ENCODE measurements at places on chromosomes 6 and 20. TPM values are rescaled to one million over a fixed set of nuclear protein-coding genes. Genes with fewer than 3 reads are reported as not detected.

GRCh38 chr6:4666886-4667513 is 109.2 kb upstream of the CDYL start:
- DNase-seq = no peak

The LST1 gene
- total RNA-seq = 1.7 TPM

DNA sequence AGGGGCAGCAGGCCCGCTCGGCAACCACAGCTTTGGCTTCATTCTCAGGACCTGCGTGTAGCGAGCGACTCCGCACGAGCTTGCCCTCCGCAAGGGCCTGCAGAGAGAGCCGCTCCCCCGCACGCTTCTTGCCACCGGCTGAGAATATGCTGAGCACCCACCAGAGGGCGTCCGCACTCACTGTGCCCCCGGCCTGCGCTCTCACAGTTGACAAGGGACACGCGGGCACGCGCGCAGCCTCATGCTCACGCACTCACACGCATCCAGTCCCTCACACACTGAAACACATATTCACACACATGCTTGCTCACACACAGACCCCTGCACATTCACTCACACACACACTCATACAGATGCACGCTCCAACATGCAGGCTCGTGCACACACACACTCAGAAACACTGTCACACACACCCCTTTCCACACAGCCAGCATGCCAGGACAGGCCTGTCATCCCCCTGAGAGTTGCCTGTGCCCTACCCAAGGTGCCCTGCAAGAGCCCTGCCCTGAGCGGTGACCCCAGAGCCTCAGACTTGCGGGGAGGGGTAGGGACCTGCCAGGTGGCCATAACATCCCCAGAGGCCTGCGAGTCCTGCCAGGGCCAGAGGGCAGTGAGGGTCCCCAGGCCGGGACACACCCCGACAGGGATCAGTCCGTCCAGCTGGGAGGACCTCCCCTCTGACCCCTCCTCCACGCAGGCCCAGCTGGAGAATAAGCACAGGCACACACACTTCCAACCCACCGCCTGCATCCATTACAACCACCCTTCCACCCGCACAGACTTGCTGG is 174.1 kb downstream of the BMP7 start:
- peak; percentile 57 for DNase-seq

GRCh38 chr6:136990754-136991153 is 54.0 kb downstream of the IL20RA start:
- no peak for DNase-seq

GRCh38 chr6:112332274-112332673 is 14.9 kb upstream of the RFPL4B start:
- DNase-seq = no peak

GRCh38 chr20:50975701-50976330 is 17.2 kb downstream of the MOCS3 start:
- DNase-seq = no peak

The TBXT gene
- not detected for total RNA-seq

- no peak for DNase-seq
Observed at GRCh38 chr6:93218096-93218495, 201.3 kb downstream of the EPHA7 start.

DNA sequence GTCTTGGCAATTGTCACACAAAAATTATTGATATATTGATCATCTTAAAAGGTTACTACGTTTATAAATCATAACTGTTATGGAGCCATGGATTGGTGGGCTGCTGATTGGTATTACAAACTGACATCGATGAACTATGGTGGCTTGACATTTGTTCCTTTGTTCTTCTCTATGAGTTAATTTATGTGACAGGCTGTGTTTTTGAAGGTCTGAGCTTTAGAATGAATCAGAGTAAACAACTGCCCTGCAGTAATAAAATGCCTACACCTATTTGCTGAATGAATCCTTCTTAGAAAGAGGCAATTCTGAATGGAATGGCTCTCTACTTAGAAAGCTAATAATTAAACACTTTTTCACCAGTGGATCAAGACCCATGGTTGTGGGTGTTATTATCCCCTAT is 506.3 kb upstream of the SPTLC3 start:
- no peak for DNase-seq

- peak; percentile 15 for DNase-seq
Observed at GRCh38 chr6:52931351-52931750, 21.9 kb upstream of the GSTA3 start.

GRCh38 chr6:27770724-27771123 is 141.5 kb downstream of the OR2B2 start:
- no peak for DNase-seq

The MAFB gene
- 2.0 TPM for total RNA-seq

DNA sequence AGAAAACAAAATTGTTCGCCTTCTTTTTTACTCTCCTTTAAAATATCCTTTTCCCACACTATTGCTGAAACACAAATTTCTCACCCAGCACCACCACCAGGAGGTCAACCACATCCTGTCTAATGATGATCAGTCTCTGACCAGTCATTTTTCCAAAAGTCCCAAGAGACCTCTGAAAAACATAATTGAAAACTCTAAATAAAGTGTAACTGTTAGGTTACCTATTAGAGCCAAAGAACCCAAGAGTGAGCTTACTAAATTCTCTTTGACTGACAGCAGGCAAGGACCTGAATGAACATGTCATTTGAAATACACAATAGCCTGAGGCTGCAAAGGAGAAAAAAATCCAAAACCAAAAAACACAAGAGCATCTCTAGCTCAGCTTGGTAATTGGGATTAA is 735.4 kb downstream of the CBLN4 start:
- no peak for DNase-seq

- no peak for DNase-seq
Observed at GRCh38 chr20:62624325-62624690, 18.0 kb upstream of the SLCO4A1 start.

- no peak for DNase-seq
Observed at GRCh38 chr20:53336892-53337291, 256.7 kb downstream of the ZNF217 start.

The CST2 gene
- not detected for total RNA-seq

GRCh38 chr6:32110632-32111031 is 1.5 kb upstream of the TNXB start:
- no peak for DNase-seq

The HRH3 gene
- total RNA-seq = not detected

DNA sequence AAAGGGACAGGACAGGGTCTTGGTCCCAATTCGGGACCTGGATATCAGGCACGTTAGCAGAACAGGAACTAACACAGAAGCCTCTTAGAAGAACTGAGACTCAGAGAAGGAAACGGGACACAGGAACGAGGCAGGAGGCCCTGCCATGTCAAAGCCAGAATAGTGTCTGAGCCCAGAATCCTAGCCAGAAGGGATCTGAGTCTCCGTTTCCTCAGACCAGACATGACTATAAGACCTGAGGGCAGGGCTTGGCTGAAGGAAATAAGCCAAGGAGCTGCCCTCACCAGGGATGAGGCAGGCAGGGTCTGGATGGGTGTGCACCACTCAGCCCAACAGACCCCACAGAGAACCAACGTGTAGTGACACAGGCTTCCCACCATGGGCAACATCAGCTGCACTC is 40.3 kb downstream of the TRERF1 start:
- DNase-seq = no peak

GRCh38 chr6:66940003-66940402 is 1233.0 kb upstream of the EYS start:
- no peak for DNase-seq

The SLC22A16 gene
- total RNA-seq = not detected

DNA sequence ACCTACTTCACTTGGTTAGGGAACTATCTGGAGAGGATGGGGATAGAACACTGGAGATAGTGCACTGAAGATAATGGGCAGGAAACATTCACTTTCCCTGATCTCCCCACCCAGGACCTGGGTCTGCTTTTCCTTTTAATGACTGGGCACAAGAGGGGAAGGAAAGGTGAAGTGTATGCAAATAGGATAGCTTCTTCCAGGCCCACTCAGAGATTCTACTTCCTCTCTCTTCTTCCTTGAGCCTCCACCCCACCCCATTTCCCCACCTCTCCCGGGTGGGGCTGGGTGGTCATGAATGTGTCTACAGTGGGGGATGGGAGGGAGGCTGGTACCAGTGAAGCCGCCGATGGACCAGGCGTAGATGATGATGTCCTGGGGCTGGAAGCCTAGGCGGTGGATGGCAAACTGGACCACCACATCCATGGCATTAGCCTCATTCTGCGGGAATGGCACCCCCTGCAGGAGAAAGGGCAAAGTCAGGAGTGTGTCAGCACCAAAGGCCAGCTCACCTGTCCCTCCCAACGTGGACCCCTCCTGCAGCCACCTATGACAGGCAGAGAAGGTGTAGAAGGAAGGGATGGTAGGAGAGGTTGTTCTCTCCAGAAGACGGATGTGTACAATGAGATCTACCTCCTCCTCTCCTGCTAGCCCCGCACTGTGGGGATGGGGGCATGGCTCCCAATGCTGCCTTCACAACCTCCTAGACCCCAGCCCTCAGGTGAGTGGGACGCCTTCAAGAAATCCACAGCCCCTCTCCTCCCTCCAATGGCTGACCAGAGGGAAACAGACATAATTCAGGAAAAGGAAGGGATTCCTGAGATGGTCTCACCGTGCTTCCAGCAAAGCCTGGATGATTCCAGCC is 8.6 kb upstream of the LY6G5C start:
- no peak for DNase-seq

GRCh38 chr6:51996296-51996947 is 91.0 kb downstream of the PKHD1 start:
- DNase-seq = no peak

The LY86 gene
- total RNA-seq = not detected

The RSPO3 gene
- total RNA-seq = 53.9 TPM

GRCh38 chr6:150260931-150261330 is 107.9 kb upstream of the IYD start:
- DNase-seq = no peak
